Left ventricle myocardium superior (tissue), 1 donor: ENCODE measurements at places on chromosomes 2 and 18.

DNA sequence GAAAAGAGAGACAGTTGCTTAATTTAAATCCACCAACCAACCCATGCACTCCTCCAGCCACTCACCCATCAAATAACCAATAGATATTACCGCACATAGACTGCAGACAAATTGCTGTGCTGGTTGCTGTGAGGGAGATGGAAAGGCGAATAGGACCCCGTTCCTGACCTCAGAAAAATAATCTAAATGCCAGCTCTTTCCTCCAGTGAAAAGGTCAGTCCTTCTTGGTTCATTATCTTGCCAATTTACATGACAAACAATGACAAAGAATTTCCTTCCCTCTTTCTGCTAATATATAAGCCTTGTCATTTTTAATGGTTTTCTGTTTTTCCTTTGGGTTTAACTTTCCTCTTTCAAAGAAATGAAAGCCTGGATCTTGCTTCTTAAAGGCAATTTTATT is 61.6 kb downstream of the MEP1B start:
- DNase-seq = no peak

DNA sequence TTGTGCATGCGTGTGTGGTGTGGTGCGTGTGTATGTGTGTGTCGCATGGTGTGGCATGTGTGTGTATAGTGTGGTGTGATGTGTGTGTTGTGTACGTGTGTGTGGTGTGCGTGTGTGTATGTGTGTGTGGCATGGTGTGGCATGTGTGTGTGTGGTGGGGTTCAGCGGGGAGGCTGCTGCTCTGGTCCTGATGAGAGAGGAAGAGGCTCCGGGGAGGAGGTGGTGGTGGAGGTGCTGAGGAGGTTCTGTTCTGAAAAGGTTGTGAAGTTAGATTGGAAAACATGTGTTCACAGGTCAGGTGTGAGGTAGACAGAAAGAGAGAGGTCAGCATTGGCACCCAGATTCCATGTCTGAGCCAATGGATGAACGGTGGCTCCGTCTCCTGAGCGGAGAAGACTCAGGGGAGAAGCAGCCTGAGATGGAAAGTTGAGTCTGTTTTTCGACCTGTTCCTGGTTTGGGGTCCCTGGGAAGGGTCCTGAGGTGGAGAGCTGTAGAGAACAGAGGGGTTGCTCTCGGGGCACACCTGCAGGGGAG is 67.2 kb upstream of the HDAC4 start:
- DNase-seq = no peak

- no peak for DNase-seq
Observed at GRCh38 chr2:161569401-161569800, 54.8 kb upstream of the SLC4A10 start.

GRCh38 chr2:146927080-146927711 is 917.6 kb upstream of the ACVR2A start:
- DNase-seq = peak; percentile 28

DNA sequence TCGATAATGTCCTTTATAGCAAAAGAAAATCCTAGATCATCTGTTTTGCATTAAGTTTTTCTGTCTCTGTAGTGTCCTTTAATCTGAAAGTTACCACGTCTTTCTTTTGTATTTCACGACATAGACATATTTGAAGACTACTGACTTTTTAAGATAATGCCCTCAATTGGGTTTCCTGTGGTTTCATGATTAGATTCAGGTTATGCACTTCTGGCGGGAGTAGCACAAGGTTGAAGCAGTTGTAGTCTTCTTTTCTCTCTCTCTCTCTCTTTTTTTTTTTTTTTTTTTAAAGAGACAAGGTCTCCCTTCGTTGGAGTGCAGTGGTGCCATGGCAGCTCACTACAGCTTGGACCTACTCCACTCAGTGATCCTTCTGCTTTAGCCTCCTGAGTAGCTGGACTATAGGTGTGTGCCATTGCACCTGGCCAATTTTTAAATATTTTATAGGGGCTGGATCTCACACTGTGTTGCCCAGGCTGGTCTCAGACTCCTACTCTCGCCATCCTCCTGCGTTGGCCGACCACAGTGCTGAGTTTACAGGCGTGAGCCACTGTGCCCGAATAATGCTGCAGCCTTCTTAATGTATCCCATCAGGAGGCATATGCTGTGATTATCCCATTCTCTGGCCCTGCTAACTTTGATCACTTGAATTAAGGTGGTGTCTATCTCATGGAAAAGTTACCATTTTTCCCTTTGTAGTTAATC is 3.9 kb downstream of the INPP4A start:
- DNase-seq = no peak

GRCh38 chr2:240725266-240725665 is 33.6 kb downstream of the AQP12A start:
- no peak for DNase-seq

GRCh38 chr2:237143676-237144440 is 58.2 kb downstream of the COPS8 start:
- DNase-seq = no peak

DNA sequence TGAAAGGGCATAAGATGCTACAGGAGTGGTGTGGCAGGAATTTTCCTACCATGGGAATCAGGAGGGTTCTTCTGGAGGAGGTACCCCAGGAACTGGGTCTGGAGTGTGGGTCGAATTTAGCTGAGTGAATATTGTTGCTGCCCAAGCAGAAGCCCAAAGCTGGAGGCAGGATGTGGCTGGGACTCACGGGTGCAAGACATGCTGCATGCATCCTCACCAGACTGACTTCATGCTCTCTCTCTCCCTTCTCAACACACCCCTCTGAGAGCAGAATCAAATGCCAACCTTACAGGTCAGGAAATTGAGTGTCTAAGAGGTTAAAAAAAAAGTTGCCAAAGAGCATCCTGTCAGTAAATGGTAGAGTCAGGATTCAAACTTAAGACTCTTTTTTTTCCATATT is 78.8 kb upstream of the TTC39C start:
- no peak for DNase-seq

- DNase-seq = peak; percentile 84
Observed at GRCh38 chr18:3623769-3624545, 174.0 kb downstream of the TGIF1 start.

- no peak for DNase-seq
Observed at GRCh38 chr2:34178482-34178881, 579.4 kb upstream of the FAM98A start.

DNA sequence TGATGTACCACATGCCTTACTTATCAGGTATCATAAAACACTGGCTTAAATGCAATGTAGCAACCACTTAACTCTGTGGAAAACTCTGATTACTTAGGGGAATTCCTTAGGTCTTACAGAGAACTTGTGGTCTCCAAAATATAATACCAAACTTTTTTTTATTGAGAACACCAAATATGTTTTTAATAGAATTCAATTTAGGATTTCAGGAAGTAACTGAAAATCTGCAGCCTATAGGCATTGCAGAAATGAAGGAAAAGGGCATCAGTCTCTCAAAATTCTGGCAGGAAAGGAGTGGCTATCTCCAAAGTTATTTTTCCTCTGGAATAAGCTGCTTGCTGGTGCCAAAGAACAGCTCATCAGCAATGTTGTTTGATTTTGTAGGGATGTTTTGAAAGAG is 105.3 kb upstream of the UGP2 start:
- DNase-seq = no peak

GRCh38 chr2:12762976-12763375 is 46.2 kb downstream of the TRIB2 start:
- no peak for DNase-seq

DNA sequence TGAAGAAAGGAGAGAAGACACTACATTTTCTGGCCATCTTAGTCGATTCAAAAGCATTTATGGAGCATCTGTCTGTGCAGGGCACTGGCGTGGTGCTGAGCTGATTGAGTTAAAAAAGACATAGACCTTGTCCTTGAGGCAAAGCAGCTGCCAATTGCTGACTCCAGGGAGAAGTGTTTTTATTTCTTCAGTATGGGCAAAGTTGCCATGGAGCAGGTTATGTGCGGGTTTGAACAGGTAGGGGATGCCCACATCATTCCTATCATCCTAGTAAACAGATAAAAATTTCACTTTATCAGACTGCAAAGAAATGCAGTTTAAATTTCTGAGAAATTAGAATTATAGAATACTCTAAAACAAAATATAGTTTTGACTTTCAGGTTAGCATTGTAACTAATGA is 125.8 kb downstream of the NUP35 start:
- no peak for DNase-seq

DNA sequence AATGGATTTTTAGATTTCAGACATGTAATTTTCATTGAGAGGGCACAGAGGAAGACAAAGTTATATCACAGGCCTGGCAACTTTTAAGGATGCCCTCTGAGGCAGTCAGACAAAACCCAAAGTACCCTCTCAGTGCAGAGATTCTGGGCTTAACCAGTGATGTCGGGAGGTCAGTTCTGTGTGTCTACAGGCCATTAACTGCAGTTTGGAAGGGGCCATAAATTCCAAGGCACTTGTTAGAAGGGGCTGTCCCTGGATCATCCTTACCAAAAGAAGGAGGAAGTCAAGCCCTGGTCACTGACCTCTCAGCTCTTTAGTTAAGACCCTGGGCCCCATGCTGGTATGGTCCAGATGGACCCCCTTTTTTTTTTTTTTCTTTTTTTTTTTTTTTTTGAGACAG is 60.7 kb downstream of the LRRFIP1 start:
- DNase-seq = no peak

GRCh38 chr2:222708274-222708710 is 36.8 kb downstream of the MOGAT1 start:
- DNase-seq = peak; percentile 91

- no peak for DNase-seq
Observed at GRCh38 chr2:88191722-88192042, 21.5 kb downstream of the THNSL2 start.

DNA sequence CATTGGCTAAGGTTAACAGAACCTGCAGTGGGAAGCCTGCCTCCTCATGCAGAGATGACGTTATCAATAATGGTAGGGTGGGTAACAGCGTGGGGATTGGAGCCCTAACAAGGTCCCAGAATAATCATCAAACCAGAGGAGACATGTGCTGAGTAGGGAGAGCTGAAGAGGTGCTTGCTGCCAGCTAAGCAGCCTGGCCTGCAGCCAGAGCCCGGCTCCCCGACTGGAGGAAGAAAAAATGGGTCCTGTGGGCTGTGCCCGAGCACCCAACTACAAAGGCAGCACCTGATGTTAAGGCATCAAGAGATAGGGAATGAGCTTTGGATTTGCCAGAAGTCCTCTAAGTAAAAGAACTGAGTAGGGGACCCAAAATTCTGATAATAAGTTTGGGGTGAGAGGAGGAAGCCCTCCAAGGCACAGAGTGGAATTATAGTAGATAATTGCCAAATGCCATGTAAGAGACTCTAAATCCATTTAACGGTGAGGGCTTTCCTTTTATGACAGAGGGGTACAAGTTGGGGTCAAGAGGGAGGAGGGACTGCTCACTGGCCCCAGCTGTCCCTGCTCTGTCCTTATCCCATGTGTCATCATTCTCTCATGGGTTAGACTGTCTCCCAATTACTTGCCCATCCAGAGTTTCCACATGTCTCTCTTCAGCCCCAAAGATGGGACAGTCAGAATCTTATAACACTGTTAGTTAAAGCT is 156.1 kb downstream of the ANTXR1 start:
- no peak for DNase-seq

GRCh38 chr2:157152362-157152761 is 105.1 kb upstream of the GALNT5 start:
- no peak for DNase-seq

DNA sequence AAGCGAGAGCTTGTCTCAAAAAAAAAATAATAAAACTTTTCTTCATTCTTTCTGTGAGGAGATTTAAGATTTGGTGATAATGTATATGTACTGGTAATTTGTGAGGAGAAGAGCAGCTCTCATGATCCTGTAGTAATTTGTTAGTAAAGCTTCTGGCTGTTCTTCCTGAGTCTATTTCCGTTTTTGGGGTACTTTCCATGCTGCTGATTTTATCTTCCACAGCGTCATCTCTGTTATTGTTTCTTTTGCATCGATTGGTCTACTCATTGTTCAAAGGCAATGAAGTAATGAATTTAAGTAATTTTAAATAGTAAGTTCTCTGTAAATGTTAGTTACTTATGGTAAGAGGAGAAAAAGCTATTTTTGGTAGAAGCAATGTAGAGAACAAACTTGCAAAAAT is 12.0 kb downstream of the NDUFAF7 start:
- DNase-seq = no peak

DNA sequence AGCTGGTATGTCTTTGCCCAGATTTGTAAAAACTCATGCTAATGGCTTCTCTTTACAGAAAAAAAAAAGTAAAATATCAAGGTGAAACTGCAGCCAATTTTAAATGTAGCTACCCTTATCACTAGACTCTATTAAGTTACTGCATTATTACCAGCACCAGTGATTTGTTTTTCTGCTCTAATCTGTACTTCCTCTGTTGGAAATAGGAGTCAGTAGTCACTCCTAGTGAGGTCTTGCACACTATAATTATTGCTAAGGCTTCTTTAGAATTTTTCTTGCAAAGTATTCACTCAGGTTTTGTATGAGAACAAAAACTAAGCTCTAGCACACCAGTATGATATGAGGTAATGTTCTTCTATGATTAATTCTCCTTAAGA is 215.5 kb downstream of the XIRP2 start:
- no peak for DNase-seq

GRCh38 chr2:1697601-1698000 is 46.7 kb downstream of the PXDN start:
- no peak for DNase-seq

GRCh38 chr2:171095014-171095582 is 65.6 kb downstream of the TLK1 start:
- no peak for DNase-seq

GRCh38 chr2:17303521-17303920 is 214.7 kb downstream of the RAD51AP2 start:
- no peak for DNase-seq

GRCh38 chr2:126784045-126784444 is 114.6 kb upstream of the TEX51 start:
- DNase-seq = no peak

DNA sequence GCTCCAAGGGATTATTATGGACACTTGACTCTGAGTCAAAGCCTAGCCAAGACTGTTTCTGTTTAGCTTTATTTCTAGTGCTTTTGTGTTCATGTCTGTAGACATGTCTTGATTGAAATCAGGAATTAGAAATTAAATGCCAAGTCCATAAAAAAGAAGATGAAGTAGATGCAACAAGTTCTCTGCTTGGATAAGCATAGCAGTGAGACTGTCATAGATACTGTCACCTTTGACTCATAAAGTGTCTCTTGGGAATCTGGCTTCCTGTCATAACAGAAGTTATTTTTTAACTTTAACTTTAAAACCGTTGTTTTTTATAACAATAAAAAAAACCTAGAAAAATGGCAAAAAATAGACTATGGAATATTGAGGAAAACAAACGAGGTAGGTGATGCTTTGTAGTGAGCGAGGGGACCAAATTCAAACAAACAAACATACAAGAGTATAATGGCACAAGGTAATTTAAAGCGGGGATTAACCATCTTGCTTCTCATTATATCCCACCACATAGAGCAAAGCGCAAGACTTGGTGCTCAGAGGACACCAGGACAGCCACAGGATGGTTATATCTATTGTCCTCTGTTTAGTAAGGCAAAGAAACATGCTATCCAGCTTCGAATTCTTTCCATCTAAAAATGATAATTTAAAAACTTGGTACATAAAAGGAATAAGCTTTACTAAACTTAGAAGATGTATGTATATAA is 64.6 kb downstream of the CD226 start:
- DNase-seq = no peak

DNA sequence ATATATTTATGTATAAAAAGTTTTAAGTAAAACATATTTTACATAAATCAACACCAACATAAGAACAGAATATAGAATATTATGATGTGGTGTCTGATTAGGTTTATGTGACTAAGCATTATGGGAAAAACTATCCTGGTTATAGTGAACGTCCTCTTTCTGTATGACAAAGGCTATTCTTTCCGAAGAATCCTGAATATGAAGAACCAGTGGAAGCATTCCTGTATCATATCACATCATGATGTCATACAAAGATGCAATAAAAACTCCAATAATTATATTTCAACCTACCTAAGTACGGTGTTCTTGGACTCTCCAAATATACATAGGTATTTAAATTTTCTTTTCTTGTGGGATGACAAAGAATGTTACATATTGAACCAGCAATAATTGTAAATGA is 37.5 kb upstream of the HDAC4 start:
- DNase-seq = no peak
